ENCODE measurements at places on chromosomes 2 and 18. TPM values are rescaled to one million over a fixed set of nuclear protein-coding genes. Genes with fewer than 3 reads are reported as not detected.

TNFRSF11A gene
- polyA plus RNA-seq, result 21.7 TPM

LRATD1 gene
- polyA plus RNA-seq, result 67.3 TPM

GRCh38 chr18:48901145-48902022 lies 49.4 kb downstream of the SMAD7 start:
- H3K27me3 ChIP-seq, result no peaks in the 10 kb centered on the region
- H3K4me3 ChIP-seq, result no peak overlapping the region
- DNase-seq, result no peak
- peaks cover 13% of the 10 kb centered on the region for H3K4me1 ChIP-seq
- H3K27ac ChIP-seq, result no peak overlapping the region

IL37 gene
- 1.6 TPM for polyA plus RNA-seq

GRCh38 chr2:128323555-128323931 lies 4.9 kb upstream of the HS6ST1 start:
- H3K4me3 ChIP-seq, result no peak overlapping the region
- peaks cover 3% of the 10 kb centered on the region for H3K27me3 ChIP-seq
- no peak for DNase-seq
- H3K27ac ChIP-seq, result no peak overlapping the region
- H3K4me1 ChIP-seq, result peaks cover 10% of the 10 kb centered on the region

DNA sequence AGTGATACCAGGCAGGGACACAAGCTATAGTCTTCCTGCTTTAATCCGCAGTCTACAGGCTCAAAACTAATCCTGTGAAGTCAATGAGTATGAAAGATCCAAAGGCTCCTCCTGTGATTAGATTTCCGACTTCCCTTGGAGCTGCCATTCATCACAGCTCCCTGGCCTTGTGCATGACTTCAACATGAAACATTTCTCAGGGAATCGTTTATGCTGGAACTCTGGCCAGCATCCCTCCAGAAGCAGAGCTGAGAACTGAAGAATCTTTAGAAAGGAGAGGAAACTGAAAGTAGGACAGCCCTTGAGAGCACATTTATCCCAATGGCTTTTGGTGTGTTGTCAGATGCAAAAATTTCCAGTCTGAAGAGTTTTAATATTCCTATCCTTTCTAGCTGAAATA lies 84.3 kb upstream of the SESTD1 start:
- H3K27me3 ChIP-seq, result no peaks in the 10 kb centered on the region
- no peak overlapping the region for H3K4me3 ChIP-seq
- peaks cover 3% of the 10 kb centered on the region for H3K4me1 ChIP-seq
- no peak for DNase-seq

ASXL3 gene
- polyA plus RNA-seq, result 2.7 TPM

GRCh38 chr2:100291152-100291970 lies 30.9 kb downstream of the LONRF2 start:
- no peaks in the 10 kb centered on the region for H3K36me3 ChIP-seq
- H3K27ac ChIP-seq, result peak overlapping the region; percentile 83
- no peak overlapping the region for H3K4me3 ChIP-seq

CIB4 gene
- polyA plus RNA-seq, result 0.21 TPM

- H3K4me3 ChIP-seq, result no peak overlapping the region
- H3K27me3 ChIP-seq, result no peaks in the 10 kb centered on the region
- no peaks in the 10 kb centered on the region for H3K36me3 ChIP-seq
Measured at GRCh38 chr2:222526480-222527277, 102.3 kb downstream of the SGPP2 start.

DNA sequence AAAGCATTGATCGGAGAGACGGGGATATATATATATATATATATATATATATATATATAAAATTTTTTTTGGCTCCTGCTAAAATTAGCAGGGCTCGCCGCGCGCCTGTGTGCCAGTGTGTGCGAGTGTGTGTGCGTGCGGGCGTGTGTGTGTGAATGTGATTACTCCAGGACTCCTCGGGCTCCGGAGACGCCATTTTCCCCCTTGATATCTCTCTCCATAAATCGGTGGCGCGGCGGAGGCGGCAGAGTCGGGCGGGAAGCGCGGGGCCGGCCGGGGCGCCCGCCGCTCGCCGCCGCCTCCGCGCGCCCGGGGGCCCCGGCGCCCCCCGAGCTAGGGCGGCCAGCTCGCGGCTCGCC lies 795 bp upstream of the SETBP1 start:
- no peaks in the 10 kb centered on the region for H3K27me3 ChIP-seq
- H3K4me1 ChIP-seq, result peaks cover 2% of the 10 kb centered on the region
- peak; percentile 56 for DNase-seq
- H3K27ac ChIP-seq, result peak overlapping the region; percentile 54
- peak overlapping the region; percentile 63 for H3K4me3 ChIP-seq

DNA sequence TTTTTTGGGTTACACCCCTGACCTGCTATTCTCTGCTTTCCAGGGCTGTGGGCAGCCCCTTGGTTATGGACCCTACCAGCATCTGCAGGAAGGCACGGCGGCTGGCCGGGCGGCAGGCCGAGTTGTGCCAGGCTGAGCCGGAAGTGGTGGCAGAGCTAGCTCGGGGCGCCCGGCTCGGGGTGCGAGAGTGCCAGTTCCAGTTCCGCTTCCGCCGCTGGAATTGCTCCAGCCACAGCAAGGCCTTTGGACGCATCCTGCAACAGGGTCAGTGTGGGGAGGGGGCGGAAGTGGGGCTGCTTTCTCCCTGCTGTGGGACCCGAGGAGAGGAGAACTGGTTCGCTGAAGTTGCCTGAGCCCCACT lies 9.7 kb upstream of the WNT10A start:
- no peak overlapping the region for H3K4me3 ChIP-seq
- no peak overlapping the region for H3K27ac ChIP-seq

- no peaks in the 10 kb centered on the region for H3K27me3 ChIP-seq
- peaks cover 5% of the 10 kb centered on the region for H3K4me1 ChIP-seq
- peaks cover 2% of the 10 kb centered on the region for H3K36me3 ChIP-seq
- H3K27ac ChIP-seq, result no peak overlapping the region
- DNase-seq, result peak; percentile 64
Measured at GRCh38 chr2:217988014-217988839, 14.6 kb downstream of the TNS1 start.

DNA sequence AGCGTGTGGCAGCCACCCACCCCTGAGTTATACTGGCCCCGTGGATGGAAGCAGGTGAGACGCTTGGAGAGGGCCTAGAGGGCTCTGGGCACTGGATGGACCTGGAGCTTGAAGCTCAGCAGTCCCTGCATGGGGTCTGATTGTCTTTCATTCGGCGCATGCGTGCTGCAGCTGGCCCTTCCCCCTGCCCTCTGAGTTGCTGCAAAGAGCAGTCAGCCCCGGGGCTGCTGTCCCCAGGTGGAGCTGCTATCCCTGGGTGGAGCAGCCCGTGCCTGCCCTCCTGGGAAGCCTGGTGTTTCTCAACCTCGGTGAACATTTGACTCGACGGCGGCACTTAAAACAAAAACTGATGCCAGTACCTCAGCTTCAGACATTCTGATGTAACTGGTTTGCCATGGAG lies 29.6 kb downstream of the IGFBP5 start:
- no peaks in the 10 kb centered on the region for H3K27me3 ChIP-seq
- no peak overlapping the region for H3K4me3 ChIP-seq
- H3K27ac ChIP-seq, result no peak overlapping the region
- peak; percentile 55 for DNase-seq
- peaks cover 20% of the 10 kb centered on the region for H3K4me1 ChIP-seq

SRSF7 gene
- polyA plus RNA-seq, result 240 TPM

GRCh38 chr2:159706385-159706980 lies 5.8 kb upstream of the MARCHF7 start:
- H3K4me3 ChIP-seq, result no peak overlapping the region
- no peak overlapping the region for H3K27ac ChIP-seq
- no peaks in the 10 kb centered on the region for H3K36me3 ChIP-seq
- H3K27me3 ChIP-seq, result no peaks in the 10 kb centered on the region

DNA sequence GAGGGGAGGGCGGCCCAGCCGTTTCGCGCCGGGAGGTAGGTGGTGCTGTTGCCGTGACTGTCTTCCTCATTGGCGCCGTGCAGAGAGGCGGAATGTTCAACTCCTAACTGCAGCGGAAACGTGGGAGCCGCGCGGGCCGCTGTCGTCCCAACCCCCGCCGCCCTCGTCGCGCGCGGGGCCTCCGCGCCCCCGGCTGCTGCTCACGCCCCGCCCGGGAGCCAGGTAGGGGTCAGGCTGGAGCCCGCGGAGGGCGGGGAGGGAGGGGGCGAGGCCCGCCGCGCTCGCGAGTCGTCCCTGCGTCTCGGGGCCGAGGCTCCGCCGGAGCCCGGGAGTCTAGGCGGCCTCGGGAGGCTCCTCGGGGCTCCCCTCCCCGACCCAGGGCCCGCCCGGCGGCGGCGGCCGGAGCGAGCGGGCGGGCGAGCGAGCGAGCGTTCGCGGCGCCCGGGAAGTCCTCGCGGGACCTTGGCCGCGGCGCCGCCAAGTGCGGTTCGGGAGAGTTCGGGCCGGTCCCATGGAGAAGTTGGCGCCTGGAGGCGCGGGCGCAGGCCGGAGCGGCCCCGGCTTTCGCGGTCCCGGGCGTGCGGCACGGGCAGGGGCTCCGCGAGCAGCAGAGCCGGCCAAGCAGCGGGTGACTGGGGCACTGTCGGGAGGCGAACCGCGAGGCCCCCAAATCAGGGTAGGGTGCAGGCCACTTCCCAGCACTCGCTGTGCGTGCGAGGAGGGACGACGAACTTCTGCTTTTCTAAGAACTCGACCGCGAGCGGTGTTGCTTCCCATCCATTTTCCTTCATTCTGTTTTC lies at the start of gene MAP3K20:
Gene MAP3K20, plus strand, starts transcription at position 66 of the 800 bp plus-strand sequence. CDS start 15,186 bp downstream, outside the sequence.
- H3K4me1 ChIP-seq, result peaks cover 9% of the 10 kb centered on the region
- peak; percentile 61 for DNase-seq
- no peaks in the 10 kb centered on the region for H3K36me3 ChIP-seq
- H3K27ac ChIP-seq, result peak within 1 kb of the TSS; percentile 84
- peak within 1 kb of the TSS; percentile 59 for H3K4me3 ChIP-seq

DNA sequence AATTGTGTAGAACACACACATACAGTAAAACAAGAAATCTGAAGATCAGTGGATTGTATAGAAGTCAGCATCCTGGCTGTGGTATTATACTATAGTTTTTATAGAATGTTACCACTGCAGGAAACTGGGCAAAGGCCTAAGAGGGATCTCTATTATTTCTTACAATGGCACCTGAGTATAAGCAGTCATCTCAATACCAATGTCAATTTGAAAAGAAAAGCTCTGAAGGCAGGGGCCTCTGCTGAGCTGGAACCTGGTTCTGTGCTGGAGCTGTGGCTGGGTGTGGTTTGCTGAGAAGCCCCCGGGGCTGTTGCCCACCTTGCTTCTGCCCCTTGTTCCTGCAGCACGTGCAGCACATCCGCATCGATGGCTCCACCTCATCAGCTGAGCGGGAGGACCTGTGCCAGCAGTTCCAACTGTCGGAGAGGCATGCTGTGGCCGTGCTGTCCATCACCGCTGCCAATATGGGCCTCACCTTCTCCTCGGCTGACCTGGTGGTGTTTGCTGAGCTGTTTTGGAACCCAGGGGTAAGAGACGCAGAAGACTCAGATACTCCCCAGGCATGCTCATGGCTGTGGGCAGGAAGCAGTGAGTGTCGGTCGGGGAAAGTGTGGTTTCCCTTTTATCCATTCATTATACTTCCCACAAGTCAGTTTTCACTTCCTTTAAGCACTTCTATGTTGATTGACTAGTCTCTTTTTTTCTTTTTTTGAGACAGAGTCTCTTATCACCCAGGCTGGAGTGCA lies 23.5 kb upstream of the RPL37A start:
- no peak overlapping the region for H3K4me3 ChIP-seq
- H3K27ac ChIP-seq, result no peak overlapping the region
- no peaks in the 10 kb centered on the region for H3K27me3 ChIP-seq
- no peaks in the 10 kb centered on the region for H3K4me1 ChIP-seq
- no peak for DNase-seq

GRCh38 chr2:66633631-66634030 lies 198.7 kb downstream of the MEIS1 start:
- H3K4me3 ChIP-seq, result no peak overlapping the region
- no peaks in the 10 kb centered on the region for H3K36me3 ChIP-seq
- H3K27me3 ChIP-seq, result no peaks in the 10 kb centered on the region
- no peaks in the 10 kb centered on the region for H3K4me1 ChIP-seq
- H3K27ac ChIP-seq, result no peak overlapping the region
- DNase-seq, result no peak

GRCh38 chr18:30987467-30988241 lies 54.9 kb downstream of the DSC3 start:
- no peak overlapping the region for H3K4me3 ChIP-seq
- no peaks in the 10 kb centered on the region for H3K36me3 ChIP-seq
- H3K27ac ChIP-seq, result no peak overlapping the region
- H3K4me1 ChIP-seq, result no peaks in the 10 kb centered on the region
- no peaks in the 10 kb centered on the region for H3K27me3 ChIP-seq

All from large intestine (tissue), 12 donors.